ENCODE measurements at places on chromosomes 2 and 18. TPM values are rescaled to one million over a fixed set of nuclear protein-coding genes. Genes with fewer than 3 reads are reported as not detected.

SH2D6 gene
- 1.1 TPM for polyA plus RNA-seq

ACMSD gene
- polyA plus RNA-seq = 42.3 TPM

RSAD2 gene
- 3.2 TPM for polyA plus RNA-seq

NPHP1 gene
- polyA plus RNA-seq = 15.0 TPM

REEP1 gene
- polyA plus RNA-seq = 3.2 TPM

REG3A gene
- not detected for polyA plus RNA-seq

ASIC4 gene
- polyA plus RNA-seq = 0.10 TPM

RGPD3 gene
- polyA plus RNA-seq = 0.46 TPM

SIX2 gene
- 19.3 TPM for polyA plus RNA-seq

ERBB4 gene
- polyA plus RNA-seq = 51.6 TPM

MAP4K4 gene
- 84.3 TPM for polyA plus RNA-seq

FEV gene
- not detected for polyA plus RNA-seq

RNF152 gene
- 6.9 TPM for polyA plus RNA-seq

NTSR2 gene
- polyA plus RNA-seq = not detected

MROH2A gene
- polyA plus RNA-seq = 0.18 TPM

IL1R1 gene
- polyA plus RNA-seq = 40.0 TPM

XRCC5 gene
- 316 TPM for polyA plus RNA-seq

CHST10 gene
- polyA plus RNA-seq = 22.6 TPM

DSEL gene
- 16.2 TPM for polyA plus RNA-seq

ALPP gene
- polyA plus RNA-seq = not detected

LINC00305 gene
- polyA plus RNA-seq = 2.8 TPM

PLGLB2 gene
- polyA plus RNA-seq = 2.3 TPM

SLC16A14 gene
- 9.4 TPM for polyA plus RNA-seq

PLCL1 gene
- polyA plus RNA-seq = 14.2 TPM

CXXC1 gene
- polyA plus RNA-seq = 79.4 TPM

WNT10A gene
- 0.98 TPM for polyA plus RNA-seq

C2orf92 gene
- 5.2 TPM for polyA plus RNA-seq

SNORC gene
- polyA plus RNA-seq = 1.8 TPM

SLC4A3 gene
- 11.9 TPM for polyA plus RNA-seq

C1QL2 gene
- not detected for polyA plus RNA-seq

BOLL gene
- polyA plus RNA-seq = not detected

RAB6C gene
- 0.91 TPM for polyA plus RNA-seq

CPO gene
- polyA plus RNA-seq = 1.0 TPM

DHRS9 gene
- polyA plus RNA-seq = 0.90 TPM

CTAGE1 gene
- 0.06 TPM for polyA plus RNA-seq

SPAST gene
- 28.5 TPM for polyA plus RNA-seq

IL1F10 gene
- not detected for polyA plus RNA-seq

KCNE4 gene
- 21.2 TPM for polyA plus RNA-seq

KRTCAP3 gene
- polyA plus RNA-seq = 7.4 TPM

CEBPZOS gene
- 47.7 TPM for polyA plus RNA-seq

IL36A gene
- polyA plus RNA-seq = not detected

FSHR gene
- not detected for polyA plus RNA-seq

HTR2B gene
- 12.5 TPM for polyA plus RNA-seq

CHAC2 gene
- polyA plus RNA-seq = 3.6 TPM

AQP12A gene
- polyA plus RNA-seq = 1.5 TPM

ANAPC1 gene
- polyA plus RNA-seq = 31.8 TPM

DPYSL5 gene
- 5.0 TPM for polyA plus RNA-seq

CIB4 gene
- polyA plus RNA-seq = 0.41 TPM

UBXN4 gene
- polyA plus RNA-seq = 168 TPM

Measured in left renal cortex interstitium (tissue), 4 donors.